ENCODE measurements at places on chromosomes 4 and X.
A peak's percentile ranks its signal among the peaks of the same experiment; 100 is the strongest.

DNA sequence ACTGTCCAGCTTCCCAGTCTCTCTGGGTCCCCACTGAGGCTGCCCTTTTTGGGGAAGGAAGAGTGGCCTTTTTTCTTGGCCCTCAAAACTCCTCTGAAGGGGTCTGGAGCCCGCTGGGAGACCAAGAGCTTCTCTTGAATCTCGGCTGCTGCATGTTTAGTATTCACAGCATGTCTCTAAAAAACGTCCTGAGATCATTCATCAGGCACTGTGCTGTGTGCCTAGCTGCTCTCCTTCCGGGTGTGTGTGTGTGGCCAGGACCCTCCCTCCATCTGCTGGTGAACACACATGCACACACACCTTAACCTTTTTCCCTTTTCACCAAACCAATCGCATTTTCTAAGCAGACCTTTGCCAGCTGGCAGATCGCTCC is 841 bp upstream of the FRMPD3 start:
- DNase-seq, result no peak

GRCh38 chrX:17377795-17378194 is 2.8 kb downstream of the NHS start:
- DNase-seq, result no peak

- DNase-seq, result no peak
Measured at GRCh38 chr4:8760561-8760960, 111.1 kb downstream of the HMX1 start.

DNA sequence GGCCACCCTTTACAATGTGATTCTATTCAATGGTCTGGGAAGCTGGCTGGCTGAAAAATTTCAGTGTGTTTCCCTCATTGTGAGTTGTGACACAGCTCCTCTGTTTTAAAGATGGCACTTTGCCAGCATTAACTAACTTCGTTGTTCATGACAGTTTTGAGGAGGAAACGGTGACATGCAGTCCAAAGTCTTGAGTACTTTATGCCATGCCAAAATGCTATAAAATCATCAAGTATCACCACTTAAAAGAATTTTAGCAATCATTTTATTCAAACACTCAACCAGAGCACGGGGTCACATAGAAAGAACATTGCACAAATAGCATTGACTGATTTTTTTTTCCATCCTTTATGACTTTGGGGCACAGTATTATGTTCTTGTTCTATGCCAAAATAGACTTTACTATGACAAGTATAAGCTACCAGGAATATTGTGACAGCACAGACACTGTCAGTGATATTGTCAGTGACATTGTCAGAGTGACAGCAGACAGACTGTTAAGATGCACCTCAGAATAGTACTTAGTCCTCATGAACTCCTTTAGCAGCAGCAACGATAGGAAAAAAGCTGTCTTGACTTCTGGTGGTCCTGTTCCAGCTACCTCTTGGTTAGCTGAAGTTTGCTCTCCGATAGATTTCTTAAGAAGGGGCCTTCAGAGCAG is 46.7 kb downstream of the CXCL13 start:
- no peak for DNase-seq

DNA sequence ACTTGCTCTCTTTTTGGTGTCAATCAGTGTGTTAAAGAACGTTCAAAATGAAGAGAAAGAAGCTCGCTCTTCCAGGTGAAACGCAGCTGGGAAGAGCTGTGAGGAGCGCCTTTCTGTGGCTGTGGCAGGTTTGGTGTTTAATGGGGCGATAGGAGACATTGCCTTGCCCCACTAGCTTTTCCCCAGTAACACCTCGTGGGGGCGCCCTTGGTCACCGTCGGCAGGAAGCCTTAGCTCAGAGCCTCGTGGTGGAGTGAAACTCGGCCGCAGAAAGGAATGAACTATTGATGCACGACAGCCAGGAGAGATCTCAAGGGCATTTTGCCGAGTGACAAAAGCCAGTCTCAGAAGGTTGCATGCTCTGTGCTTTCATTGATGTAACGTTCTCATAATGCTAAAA is 65.1 kb downstream of the GPR143 start:
- DNase-seq, result no peak

- DNase-seq, result no peak
Measured at GRCh38 chrX:119762718-119763117, 4.3 kb downstream of the SOWAHD start.

GRCh38 chr4:172871381-172871780 is 297.2 kb upstream of the GALNT7 start:
- no peak for DNase-seq

GRCh38 chr4:115944146-115944905 is 830.9 kb upstream of the NDST4 start:
- DNase-seq, result no peak

- DNase-seq, result no peak
Measured at GRCh38 chr4:72494156-72494555, 74.9 kb downstream of the ADAMTS3 start.

DNA sequence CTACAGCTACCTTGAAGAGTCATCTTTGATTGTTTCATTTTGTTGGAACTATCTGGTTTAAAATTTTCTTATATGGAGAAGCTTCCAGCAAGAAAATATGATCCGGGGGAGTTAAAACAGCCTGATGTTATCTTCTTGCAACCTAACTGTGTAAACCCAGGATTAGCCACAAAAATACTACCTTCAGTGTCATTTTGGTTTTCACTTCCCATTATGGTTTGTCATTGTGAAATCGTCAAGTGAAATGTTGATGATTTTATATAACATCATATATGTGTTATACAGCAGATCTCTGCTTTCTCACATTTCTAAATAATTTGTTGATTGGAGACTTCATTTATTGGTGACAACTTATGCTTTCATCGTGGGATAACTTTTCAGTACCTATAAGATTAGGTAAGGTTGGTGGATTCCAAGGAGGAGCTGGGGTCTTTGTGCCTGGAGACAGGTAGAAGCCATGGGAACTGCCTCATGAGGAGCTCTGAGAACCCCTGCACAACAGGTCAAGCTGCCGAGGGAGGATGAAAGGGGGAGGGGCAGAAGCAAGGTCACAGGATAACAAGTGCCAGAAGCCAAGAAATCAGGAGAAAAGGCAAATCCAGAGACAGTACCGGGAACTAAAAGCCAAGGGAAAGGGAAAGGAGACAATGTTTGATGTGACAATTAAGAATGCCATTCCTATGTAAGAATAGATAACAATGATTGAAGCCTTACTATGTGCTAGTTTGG is 7.2 kb downstream of the ARHGAP24 start:
- no peak for DNase-seq

DNA sequence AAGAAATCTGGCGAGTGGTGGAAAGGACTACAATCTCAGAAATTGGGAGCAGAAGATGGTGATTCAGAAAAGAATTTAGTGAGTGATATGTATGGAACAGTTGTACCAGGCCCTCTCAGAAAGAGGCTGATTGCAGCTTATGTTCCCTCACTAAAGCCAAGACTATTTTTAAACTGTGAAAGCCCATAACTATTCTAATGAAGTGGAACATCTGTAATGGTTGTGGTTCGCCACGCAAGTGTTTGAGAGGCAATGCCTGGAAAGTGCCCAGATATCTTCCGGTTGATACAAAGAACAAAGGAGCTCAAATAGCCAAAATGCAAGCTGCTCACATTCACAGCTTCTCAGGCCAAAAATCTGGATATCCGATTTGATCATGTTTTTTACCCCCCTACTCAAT is 1250.7 kb downstream of the RAPGEF2 start:
- no peak for DNase-seq

GRCh38 chr4:15238720-15239119 is 189.1 kb upstream of the C1QTNF7 start:
- DNase-seq, result no peak

GRCh38 chr4:7805533-7806337 is 133.9 kb downstream of the AFAP1 start:
- peak; percentile 88 for DNase-seq

DNA sequence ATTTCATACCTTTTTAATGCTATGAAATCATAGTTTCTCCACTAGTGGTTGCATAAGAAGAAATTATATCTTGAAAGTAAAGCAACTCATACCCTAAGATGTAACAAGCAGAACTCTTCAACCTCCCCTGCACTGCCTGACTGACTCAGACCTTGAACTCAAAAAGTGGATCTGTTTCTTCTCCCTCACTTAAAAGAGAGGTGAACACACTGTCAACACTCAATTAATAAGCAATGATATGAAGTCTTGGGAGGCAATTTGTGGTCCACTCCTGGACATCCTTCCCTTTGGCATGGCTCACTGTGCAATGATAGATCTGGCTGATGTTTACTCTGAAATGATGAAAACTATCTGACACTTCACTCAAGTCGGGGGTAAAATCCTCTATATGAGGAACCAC is 282.0 kb upstream of the DKK2 start:
- no peak for DNase-seq

- DNase-seq, result no peak
Measured at GRCh38 chr4:183078634-183079033, 20.4 kb upstream of the WWC2 start.

- no peak for DNase-seq
Measured at GRCh38 chr4:141977433-141977832, 341.1 kb downstream of the IL15 start.

DNA sequence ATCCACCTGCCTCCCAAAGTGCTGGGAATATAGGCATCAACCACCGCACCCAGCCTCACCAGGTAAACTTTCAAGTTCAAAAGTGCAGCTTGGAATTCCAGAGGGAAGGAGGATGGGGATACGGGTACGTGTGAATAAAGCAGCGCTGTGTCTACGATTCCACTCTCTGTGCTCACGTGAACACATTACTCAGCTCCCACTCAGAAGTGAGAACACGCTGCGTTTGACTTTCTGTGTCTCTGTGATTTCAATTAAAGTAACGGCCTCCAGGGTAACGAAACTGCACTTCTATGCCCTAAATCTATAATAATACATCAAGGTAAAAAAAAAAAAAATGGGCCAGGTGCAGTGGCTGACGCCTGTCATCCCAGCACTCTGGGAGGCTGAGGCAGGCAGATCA is 8.4 kb upstream of the ASMT start:
- no peak for DNase-seq

- DNase-seq, result no peak
Measured at GRCh38 chr4:140865253-140866217, 109.3 kb upstream of the TBC1D9 start.

- no peak for DNase-seq
Measured at GRCh38 chr4:112099701-112100297, 45.5 kb upstream of the FAM241A start.

- no peak for DNase-seq
Measured at GRCh38 chr4:94934201-94934600, 176.4 kb downstream of the BMPR1B start.

GRCh38 chr4:3739577-3739976 is 26.6 kb upstream of the ADRA2C start:
- no peak for DNase-seq

DNA sequence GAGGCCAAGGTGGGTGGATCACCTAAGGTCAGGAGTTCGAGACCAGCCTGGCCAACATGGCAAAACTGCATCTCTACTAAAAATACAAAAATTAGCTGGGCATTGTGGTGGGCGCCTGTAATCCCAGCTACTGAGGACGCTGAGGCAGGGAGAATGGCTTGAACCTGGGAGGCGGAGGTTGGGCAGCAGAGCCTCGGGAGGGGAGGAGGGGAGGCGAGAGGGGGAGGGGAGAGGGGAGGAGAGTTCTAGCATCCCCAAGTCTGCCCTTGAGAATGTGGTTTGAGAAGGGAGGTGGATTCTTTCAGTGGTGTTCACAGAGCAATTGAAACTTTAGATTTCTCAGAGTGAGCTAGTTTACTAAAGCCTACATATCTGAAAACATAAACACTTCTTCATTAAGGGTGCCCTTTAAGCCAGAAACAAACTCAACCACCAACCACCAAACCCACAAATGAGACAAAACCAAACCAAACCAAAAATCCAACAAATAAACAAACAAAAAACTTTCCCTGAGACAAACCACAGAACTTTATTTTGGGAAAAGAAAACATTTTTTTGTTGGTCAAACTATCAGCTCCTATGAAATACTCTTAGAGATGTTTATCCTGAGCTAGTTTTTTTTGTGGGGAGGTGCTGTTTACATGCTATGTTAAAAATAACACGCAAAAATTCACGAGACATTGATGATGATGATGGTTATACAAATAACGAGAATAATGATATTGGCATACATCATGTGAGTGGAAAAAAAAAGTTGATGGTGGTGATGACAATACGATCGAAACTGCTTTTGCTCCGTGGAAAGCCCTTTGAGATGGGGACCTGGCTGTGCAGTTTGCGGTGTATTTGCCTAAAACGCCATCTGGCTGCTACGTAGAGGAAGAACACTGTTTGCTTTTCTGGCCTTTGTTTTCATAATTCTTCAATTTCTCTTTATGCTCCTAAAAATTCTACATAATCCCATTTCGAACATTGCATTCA is 98.2 kb upstream of the PRKX start:
- no peak for DNase-seq

- DNase-seq, result no peak
Measured at GRCh38 chr4:140162596-140162995, 8.6 kb upstream of the MAML3 start.

GRCh38 chrX:149569770-149570169 is 17.5 kb downstream of the MAGEA9B start:
- no peak for DNase-seq

- no peak for DNase-seq
Measured at GRCh38 chrX:70052895-70053615, 3.3 kb upstream of the AWAT2 start.

DNA sequence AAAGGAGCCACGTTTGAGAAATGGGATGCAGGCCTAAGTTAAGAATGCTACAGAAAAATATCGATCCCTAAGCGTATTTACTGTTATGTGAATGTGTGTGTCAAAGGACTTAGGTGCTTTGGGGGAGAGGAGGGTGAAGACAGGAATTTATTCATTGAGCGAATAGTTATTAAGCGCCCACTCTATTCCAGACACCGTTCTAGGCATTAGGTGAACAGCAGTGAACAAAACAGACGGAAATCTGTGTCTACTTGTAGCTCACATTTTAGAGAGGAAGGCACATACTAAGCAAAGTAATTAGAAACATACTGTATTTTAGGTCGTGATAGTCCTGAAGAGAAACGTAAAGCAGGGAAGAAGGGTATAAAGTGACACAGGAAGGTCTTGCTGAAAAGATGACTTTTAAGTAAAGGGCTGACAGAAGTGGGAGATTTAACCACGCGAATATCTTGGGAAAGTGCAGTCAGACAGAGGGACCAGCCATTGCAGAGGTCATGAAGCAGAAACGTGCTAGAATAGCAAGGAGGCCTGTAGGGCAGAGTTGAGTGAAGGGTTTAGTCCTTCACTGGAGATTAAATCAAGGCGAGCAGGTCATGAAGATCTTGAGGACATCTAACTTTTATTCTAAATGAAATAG is 541 bp downstream of the AIMP1 start:
- DNase-seq, result no peak

- no peak for DNase-seq
Measured at GRCh38 chrX:24900234-24900633, 115.5 kb downstream of the ARX start.

- no peak for DNase-seq
Measured at GRCh38 chr4:172950990-172951389, 217.6 kb upstream of the GALNT7 start.
